ENCODE measurements at places on chromosomes 2 and 18.

- DNase-seq = no peak
Observed at GRCh38 chr2:122300758-122301157, 545.3 kb downstream of the TSN start.

- no peak for DNase-seq
Observed at GRCh38 chr18:58226429-58226828, 182.4 kb downstream of the NEDD4L start.

DNA sequence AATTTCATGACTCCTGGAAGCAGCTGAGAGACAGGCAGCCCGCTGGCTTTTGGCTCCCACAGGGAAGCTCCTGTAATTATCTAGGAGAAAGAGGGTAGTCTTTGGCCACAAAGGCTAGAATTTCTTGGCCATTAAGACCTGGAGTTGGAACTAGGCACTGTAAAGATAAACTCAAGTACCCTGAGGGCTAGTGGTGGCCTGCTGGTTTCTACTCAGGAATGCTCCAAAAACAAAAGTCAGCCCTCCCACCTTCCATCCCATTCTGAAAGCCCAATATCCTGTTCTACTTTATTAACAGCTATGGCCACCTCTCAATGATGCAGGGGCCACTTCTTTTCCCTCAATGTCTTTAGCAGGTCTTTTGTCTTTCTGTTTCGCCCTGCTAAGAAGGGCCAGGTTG lies 34.0 kb upstream of the CYP26B1 start:
- DNase-seq = no peak

GRCh38 chr2:182163878-182164277 lies 178.2 kb downstream of the PPP1R1C start:
- no peak for DNase-seq

- no peak for DNase-seq
Observed at GRCh38 chr2:238061315-238062202, 758 bp downstream of the SCLY start.

DNA sequence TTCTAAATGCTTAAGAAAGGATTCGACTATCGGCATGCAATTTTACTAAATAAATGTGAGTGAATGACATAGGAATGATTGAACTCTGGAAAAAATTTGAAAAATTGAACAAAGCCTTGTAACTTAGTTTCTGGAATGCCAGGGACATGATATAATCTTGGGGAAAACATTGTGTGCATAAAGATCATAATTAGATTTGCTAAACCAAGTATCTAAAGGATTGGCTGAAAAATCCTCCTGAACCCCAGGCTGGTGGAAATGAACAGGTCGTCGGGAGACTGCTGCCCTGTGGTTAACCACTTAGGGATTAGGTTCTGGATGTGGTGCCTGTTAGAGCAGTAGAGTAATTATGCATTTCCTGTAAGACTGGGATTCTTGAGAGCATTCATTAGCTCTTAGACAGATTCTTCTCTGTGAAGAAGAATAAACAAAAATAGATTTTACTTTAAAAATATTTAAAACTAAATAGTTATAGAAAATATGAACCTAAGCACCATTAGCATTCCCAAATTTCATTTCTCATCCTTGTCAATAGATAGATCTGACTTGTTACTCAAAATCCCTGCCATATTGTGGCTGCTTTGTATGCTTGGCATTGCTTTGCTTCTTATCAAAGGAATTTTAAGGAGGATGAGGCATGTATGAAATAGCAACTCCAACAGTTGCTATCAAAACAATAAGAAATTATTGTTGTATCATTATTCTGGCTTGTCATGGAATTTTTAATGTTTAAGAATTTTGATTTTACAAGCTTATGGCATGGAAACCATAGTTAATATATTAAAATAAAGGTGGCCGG lies 55.9 kb downstream of the LYPD6B start:
- no peak for DNase-seq

- no peak for DNase-seq
Observed at GRCh38 chr2:17171446-17172049, 346.7 kb downstream of the RAD51AP2 start.

- DNase-seq = no peak
Observed at GRCh38 chr2:48715956-48716355, 39.6 kb downstream of the LHCGR start.

- peak; percentile 62 for DNase-seq
Observed at GRCh38 chr2:191650896-191651773, 26.8 kb upstream of the NABP1 start.

DNA sequence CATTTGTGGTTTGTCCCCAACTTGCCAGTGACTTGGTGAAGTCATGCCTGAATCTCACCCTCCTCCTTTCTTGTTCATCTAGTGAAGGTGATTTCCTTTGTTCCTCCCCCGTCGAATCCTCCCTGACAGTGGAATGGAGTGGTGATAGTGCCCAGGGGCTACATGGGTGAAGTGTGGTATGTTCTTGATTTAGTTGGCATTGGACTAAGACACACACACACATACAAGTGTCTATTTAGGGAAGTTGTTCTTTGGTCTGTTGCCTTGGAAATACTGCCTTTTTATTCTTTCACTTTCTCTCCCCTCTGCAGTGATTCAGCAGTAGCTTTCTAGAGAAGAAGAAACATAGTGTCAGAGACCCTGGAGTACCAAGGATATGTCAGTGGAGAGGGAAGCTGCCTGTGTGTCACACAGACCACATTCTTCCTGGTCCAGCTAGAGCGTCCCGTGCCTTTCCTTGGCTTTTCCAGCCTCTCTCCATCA lies 10.9 kb downstream of the INPP4A start:
- DNase-seq = peak; percentile 41

Data from GM10248 (cell line).